Occipital lobe (tissue), 3 donors: ENCODE measurements at places on chromosomes 12 and 14.

GRCh38 chr12:49105504-49106084, 5.1 kb downstream of the LMBR1L start:
- DNase-seq, result no peak

- DNase-seq, result no peak
Observed at GRCh38 chr12:131363393-131363792, 347.5 kb upstream of the SFSWAP start.

DNA sequence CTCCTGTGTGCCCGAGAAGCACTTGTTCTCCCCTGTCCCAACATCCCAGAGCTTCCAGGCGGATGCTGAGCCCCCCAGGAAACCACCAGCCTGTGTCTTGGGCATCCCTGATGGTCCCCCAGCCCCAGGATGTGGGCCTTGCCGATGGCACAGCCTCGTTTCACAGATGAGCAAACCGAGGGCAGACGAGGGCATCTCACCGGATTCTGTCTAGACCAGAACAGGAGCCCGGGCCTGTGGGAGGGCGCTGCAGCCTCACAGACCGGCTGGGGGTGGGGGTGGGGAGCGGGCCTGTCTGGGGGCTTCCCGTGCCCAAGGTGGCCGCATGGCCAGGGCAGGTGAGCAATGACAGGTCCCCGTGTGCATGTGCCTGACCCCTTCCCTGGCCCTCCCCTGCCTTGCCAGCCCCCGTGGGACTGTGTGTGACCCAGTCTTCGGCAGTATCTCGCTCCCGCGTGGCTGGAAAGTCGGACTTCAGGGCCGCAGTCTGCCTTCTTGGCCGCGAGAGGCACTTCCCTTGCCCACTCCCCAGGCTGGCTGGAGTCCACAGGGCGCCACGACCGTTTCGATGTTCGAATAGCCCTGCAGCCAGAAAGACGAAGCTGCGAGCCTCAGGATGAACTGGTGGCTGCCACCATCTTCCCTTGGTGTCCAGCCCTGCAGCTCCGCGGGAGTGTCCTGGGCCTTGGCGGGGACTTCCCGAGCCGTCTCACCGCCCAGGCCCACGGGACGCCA, 8.9 kb downstream of the RFLNA start:
- no peak for DNase-seq

GRCh38 chr14:92464156-92464555, 49.4 kb upstream of the RIN3 start:
- DNase-seq, result no peak

- peak; percentile 48 for DNase-seq
Observed at GRCh38 chr14:90820958-90821357, 4.7 kb upstream of the TTC7B start.

DNA sequence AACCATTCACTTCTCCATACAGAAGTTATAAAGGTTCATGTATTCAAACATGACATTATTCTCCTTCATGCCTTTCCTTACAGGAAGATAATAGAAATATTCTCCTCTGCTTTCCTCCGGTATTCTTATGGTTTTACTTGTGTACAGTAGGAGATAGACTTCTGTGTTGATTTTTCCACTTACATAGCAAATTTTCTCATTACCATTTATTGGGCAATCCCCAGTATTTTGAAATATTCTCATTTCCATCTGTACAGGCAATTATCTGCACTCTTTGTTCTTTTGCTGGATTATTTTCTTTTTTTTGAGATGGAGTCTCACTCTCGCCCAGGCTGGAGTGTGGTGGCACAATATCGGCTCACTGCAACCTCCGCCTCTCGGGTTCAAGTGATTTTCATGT, 11.0 kb downstream of the PXMP2 start:
- no peak for DNase-seq
